ENCODE measurements at places on chromosomes 5 and 9.

- no peak for DNase-seq
These were observed 203.4 kb downstream of the CACNA1B start for GRCh38 chr9:138080979-138081378.

GRCh38 chr5:56190497-56190896 is 42.6 kb downstream of the ANKRD55 start:
- no peak for DNase-seq

DNA sequence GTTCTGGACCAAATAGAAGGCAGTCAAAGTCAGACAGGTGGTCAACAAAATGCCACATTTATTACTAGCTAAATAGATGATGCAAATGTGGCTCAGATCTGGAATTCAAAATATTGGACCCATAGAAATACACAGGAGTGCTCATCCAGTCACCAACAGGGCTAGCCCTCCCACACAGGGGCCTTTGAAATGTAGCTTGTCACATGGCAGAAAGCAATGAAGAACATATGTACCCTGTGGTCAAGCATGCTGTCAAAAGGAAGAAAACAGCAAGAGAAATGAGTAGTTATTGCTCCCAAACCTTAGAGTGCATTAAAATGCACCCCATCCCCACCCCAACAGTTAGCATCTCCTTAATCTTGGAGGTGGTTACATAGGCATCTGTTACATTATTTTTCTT is 20.9 kb upstream of the CCDC112 start:
- no peak for DNase-seq

DNA sequence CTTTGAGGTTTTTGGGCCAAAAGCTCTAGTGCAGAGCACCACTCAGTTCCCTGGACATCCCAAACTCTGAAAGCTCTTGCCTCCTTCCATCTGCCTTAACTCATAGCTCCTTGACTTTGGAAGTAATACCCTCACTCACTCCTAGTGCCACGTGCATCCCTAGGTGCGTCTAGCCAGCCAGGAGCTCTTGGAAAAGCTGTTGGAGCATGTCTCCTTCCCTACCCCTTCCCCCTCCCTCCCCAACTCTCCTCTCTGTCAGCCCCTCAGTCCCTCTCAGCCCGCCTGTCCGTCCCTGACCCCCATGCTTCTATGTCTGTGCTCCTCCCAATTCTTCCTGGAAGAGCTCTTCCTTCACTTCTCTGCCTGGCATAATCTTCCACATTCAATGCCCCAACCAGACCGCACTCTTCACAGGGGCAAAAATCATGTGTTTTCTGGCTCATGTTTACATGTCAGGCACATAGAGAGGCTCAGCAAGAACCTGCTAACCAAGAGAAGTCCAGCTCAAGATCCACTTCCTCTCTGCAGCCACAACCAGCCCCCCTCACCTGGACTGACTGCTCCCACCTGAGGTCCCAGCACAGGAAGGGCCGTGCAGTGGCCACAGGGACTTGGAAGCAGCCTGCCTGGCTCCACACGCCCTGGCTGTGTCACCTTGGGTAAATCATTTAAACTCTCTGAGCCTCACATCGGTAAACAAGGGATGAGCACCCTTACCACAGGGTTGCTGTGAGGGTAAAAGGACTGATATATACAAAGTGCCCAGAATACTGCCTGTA is 58.4 kb downstream of the WHRN start:
- DNase-seq = no peak

DNA sequence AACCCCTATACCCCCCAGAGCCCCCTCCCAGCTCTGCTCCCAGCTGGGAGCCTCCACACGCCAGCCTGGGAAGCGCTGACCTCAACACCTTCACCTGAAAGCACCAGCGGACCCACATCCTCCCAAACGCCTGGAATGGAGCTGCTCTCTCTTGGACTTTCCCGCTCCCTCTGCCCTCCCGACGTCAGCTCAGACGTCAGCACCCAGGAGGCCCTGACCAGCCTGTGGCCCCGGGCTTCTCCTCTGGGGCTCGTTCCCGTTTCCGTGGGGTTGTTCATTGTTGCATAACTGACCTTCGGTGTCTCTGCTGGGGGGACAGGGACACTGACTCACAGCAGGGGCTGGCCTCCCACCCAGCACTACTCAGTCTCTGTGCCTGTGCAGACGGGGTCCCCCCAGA is 35.0 kb upstream of the SLC6A3 start:
- DNase-seq = no peak

- no peak for DNase-seq
These were observed 11.2 kb upstream of the MARCHF3 start for GRCh38 chr5:127041571-127041970.

DNA sequence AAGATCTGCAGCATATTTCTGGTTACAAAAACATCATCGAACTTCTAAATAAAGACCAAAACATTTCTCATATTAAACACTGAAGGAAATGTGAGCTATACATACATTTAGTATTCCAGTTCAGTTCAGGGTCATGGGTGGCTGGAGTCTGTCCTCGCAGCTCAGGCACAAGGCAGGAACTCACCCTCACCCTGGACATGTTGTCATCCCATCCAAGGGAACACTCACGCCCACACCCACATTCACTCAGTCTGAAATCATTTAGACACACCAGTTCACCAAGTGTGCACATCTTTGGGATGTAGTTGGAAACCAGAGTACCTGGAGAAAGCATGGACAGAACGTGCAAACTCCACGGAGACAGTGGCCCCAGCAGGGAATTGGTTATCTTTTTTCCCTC is 481.0 kb downstream of the RASEF start:
- no peak for DNase-seq

DNA sequence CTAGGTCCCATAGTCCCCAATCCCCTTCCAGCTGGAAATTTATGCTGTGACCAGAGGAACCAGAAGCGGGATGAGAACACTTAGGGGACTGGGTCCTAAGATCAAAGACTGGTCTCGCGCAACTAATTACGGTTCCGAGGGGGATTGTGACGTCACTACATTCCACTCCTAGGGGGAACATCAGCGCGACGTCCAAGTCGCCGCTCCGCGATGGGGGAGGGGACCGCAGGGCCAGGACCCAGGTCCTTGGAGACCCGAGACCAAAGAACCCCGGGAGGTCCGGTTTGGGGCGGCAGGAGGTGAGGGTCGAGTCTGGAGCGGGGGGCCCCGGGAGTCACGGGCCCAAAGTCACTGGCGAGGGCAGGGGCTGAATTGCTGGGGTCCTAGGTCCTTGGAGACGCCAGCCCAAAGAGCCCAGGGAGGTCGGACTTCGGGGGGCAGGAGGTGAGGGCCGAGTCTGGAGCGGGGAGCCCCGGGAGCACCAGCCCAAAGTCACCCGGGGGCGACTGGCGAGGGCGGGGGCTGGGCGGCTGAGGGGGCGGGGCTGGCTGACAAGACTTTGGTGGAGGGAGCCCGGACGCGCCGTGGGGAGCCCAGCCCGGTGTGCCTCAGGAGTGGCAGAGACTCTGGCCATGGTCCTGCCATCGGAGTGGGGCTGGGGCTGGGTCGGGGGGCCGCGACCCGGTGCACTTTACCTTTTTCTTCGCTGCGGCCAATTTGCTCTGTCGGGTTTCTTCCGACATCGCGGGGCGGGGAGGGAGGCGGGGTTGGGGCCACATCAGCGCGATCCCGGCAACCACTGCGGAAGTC is at the start of gene GOLGA2:
GOLGA2 (minus strand) TSS at position 810 of the 810 bp plus-strand sequence; CDS start at position 779, 31 bp downstream.
- DNase-seq = peak; percentile 48

DNA sequence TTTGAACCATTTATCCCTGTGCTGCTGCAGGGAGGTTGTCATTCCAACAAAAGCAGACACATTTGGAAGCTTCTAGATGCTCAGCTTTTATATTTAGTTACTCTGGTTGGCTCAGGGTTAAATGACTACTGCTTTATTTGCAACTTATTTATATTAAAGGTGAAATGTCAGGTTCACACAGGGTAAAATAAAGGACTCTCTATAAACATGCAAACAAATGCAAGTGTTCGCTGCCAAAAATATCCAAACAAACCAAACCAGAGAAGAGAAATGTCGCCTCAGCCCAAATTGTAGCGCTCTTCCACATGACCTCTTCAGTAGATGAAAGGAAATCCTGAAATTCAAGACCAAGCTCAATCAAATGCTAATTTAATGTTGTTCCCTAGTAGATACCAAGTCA is 57.0 kb upstream of the LIFR start:
- DNase-seq = no peak

- DNase-seq = peak; percentile 44
These were observed 110.4 kb downstream of the TRPM6 start for GRCh38 chr9:74777136-74777879.

DNA sequence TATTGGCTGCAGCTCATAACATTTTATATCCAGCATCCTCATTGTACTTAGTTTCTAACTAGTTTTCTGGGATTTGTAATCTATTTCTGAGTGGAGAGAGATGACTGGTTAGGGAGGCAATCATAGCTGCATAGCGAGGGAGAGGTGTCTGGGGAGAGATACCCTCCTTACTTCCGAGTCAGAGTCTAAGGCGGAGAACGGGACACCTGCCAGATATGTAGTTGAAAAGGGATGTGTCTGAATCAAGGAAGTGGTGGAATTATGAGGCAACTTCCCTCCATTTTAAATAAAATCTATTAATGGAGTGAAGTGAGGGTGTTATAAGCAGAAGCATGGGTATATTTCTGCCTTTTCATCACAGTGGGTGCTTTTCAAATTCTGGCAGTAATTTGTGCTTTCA is 126.5 kb downstream of the MAST4 start:
- DNase-seq = no peak

DNA sequence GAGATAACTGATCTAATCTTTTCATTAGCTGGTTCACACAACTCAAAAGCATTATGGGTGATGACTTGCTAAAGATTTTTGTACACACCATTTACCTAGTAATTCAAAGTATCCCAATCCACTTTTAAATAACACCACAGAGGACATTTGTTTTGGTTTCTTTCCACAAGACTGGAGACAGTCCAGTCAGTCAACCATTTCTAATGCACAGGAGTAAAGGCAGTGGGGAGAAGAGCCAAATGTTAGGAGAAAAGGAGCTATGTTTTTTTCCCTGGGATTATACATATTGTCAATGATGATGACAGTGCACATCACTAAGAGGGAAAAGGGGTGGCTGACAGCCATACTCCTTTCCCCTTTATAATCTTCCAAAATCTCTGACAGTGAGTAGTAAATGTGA is 240.9 kb downstream of the GABRB2 start:
- no peak for DNase-seq

DNA sequence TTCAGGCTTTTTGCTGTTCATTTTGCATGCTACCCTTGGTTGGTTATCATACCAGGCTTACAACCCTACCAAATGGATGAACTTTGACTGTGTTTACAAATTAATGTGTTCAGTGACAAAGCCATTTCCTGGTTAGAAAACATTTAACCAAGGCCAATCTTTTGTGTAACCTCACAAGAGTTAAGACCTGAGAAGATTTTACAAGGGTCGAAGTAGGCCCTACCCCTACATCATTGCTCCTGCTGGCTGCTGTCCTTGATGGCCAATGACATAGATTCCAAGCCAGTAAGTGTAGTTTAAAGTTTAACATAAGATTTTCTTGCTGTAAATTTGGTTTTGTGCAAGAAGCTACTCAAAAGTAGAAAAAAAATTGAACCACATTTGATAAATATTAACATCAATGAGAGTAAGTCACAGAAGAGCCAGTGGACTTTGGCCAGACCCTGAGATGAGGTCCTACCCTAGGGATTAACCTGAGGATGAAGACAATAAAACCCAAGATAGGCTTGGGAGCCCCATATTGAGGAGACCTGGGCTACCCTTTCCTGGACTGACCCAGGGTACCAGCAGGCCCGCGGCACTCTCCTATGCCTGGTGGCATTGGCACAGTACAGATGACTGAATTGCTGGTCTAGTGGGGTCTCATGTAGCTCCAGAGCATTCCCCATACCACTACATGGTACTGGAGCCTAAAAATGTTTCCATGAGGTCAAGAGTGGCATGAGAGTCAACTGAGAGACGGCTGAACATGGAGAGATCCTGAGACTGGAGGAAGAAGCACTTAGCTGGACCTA is 8.3 kb downstream of the C1QTNF3 start:
- no peak for DNase-seq

- DNase-seq = no peak
These were observed 51.0 kb downstream of the GLRA1 start for GRCh38 chr5:151873701-151874100.

GRCh38 chr9:90964101-90965020 is 162.7 kb downstream of the SYK start:
- DNase-seq = no peak

DNA sequence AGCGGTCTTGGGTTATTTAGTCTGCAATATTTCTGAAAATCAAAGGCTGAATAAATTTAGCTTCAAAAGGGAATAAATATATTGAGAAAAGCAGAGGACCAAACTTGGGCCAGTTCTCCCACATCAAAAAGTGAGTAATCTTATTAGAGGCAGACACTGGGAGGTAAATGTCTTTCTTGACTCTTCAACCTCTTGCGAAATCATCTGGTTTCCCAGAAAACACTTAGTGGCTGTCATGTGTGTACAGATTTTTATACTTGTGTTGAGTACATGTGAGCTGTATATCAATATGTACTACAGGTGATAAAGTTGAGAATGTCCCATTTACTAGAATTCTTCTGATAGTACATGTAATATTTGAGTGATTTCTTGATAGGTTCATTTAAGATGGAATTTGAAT is 454.9 kb downstream of the PRR16 start:
- DNase-seq = no peak

DNA sequence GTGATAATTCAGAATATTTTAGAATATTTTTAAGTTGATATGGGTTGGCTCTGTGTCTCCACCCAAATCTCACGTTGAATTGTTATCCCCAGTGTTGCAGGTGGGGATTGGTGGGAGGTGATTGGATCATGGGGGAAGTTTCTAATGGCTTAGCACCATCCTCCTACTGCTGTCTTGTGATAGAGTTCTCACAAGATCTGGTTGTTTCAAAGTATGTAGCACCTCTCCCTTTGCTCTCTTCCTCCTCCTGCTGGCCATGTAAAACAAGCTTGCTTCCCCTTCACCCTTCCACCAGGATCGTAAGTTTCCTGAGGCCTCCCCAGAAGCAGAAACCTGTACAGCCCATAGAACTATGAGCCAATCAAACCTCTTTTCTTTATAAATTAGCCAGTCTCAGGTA is 214.6 kb upstream of the C9orf72 start:
- DNase-seq = no peak

DNA sequence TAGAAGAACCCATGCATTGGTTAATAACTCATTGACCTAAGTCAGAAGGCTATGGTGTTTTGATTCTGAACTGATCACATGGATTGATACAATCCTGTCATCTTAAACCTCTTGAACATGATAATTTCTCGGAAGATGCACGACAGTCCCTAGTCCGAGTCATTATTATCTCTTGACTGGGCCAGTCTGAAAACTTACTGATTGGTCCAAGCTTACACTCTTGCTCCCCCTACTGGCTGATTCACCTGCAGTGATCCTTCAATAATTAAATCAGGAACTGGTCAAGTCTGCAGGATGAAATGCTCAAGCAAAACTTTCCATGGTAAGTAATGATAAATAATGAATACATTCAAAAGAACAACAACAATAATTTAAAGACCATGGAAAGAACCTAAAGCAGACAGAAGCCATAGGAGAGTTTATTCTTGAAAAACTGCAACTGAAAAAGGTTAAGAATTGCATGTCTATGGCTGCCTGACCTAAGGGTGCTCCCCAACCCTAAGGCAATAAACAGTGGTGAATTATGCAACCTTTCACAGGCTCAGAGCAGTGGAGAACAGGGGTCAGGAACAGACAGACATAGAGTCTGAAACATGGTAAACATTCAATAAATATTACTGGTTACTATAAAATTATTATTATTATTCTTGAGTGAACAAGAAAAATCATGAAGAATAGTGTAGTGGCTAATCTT is 79.3 kb downstream of the BRINP1 start:
- peak; percentile 67 for DNase-seq
